ENCODE measurements at places on chromosomes 4 and X. TPM values are rescaled to one million over a fixed set of nuclear protein-coding genes. Genes with fewer than 3 reads are reported as not detected.

Gene TMEM31
- total RNA-seq, result not detected

Gene SUPT20HL1
- not detected for total RNA-seq

Gene MAGEE2
- total RNA-seq, result 0.22 TPM

Gene FRAS1
- total RNA-seq, result 3.9 TPM

Gene RIBC1
- total RNA-seq, result 3.1 TPM

Gene PPP1R3F
- total RNA-seq, result 3.3 TPM

Gene PPBP
- not detected for total RNA-seq

Gene ATP7A
- 12.9 TPM for total RNA-seq
